ENCODE measurements at places on chromosomes 5 and 9.

GRCh38 chr9:99013550-99013949 lies 69.8 kb downstream of the COL15A1 start:
- DNase-seq: no peak

GRCh38 chr5:145978708-145979107 lies 42.3 kb downstream of the SH3RF2 start:
- DNase-seq: no peak

- no peak for DNase-seq
Observed at GRCh38 chr5:1212881-1213280, 11.5 kb downstream of the SLC6A19 start.

DNA sequence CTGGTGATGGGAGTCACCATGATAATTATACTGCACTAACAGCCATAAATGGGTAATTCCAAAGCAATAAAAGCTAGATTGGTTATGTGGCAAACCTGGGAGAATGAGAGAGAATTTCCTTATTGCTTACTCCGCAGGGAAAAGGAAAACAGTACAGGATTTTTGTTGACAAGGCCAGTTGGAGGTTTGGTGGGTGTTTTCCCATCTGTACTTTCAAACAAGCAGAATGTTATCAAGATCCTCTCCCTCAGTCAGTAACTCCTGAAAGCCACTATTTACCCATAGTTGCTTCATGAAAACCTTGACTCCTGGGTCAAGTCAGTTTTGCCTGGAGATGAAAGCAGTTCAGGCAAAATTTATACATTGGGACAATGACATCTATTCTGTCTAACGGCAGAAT lies 26.4 kb downstream of the IL9 start:
- DNase-seq: no peak

- DNase-seq: no peak
Observed at GRCh38 chr5:132099905-132100304, 26.3 kb downstream of the CSF2 start.

- no peak for DNase-seq
Observed at GRCh38 chr5:52582313-52582712, 205.4 kb upstream of the ITGA1 start.

DNA sequence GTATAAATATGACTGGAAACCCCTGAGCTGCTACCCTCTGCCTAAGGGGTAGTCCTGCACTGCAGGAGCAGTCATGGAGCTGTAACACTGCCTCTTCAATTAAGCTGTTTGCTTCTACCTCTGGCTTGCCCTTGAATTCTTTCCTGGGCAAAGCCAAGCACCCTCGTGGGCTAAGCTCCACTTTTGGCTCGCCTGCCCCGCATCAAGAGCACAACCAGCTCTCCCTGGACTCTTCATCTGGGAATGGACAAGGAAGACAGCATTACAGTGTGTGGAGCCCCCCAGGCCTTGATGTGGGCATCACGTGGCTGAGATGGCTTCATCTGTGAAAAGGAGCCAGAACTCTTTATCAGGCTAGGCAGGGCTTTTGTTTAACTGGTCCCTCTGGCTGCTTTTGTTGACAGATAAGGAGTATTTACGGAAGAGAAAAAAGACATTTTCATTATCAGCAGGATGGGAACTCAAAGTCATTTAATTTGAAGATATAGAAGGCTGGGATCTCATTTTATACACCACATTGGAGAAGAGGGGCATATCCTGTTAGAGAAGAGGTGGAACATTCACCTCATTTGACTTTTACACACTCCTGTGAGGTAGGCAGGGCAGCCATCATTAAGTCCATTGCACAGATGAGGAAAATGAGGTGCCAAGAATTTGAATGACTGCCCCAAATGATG lies 137.8 kb downstream of the SEMA6A start:
- no peak for DNase-seq

- no peak for DNase-seq
Observed at GRCh38 chr5:143148771-143149170, 254.7 kb downstream of the NR3C1 start.

- no peak for DNase-seq
Observed at GRCh38 chr5:40490464-40491111, 189.1 kb upstream of the PTGER4 start.

DNA sequence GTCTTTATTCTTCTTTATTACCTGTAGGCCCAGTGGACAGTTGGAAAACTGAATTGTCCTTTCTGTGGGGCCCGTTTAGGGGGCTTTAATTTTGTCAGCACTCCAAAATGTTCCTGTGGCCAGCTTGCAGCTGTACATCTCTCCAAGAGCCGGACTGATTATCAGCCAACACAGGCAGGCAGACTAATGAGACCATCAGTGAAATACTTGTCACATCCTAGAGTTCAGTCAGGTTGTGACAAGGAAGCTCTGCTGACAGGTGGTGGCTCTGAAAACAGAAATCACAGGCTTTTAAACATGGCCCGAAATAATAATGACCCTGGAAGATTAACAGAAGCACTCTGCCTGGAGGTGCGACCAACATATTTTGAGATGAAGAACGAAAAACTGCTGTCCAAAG lies 47.9 kb downstream of the RNF180 start:
- no peak for DNase-seq

- no peak for DNase-seq
Observed at GRCh38 chr9:68515326-68516017, 25.2 kb downstream of the TMEM252 start.

GRCh38 chr5:137699336-137700281 lies 36.3 kb downstream of the KLHL3 start:
- no peak for DNase-seq

- no peak for DNase-seq
Observed at GRCh38 chr5:129971714-129972113, 67.4 kb downstream of the CHSY3 start.

- no peak for DNase-seq
Observed at GRCh38 chr9:86217076-86217755, 42.2 kb downstream of the C9orf153 start.

DNA sequence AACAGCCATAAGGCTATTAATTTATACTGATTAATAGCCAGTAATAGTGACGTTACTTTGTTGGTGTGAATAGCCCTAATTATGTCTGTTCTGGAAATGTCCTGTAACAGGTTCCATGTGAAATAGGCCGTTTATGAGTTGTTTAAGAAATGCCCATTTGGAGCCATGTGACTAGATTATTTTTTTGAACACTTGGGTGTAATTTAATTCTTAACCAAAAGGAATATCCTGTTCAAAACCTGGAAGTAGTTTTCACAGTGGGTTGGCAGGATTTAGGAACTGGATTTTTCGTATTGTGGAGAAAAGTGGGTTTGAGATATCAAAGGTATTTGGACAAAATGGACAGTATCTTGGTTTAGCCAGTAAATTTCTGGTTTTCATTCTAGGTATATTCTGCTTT lies 1.3 kb downstream of the TENT2 start:
- DNase-seq: no peak

DNA sequence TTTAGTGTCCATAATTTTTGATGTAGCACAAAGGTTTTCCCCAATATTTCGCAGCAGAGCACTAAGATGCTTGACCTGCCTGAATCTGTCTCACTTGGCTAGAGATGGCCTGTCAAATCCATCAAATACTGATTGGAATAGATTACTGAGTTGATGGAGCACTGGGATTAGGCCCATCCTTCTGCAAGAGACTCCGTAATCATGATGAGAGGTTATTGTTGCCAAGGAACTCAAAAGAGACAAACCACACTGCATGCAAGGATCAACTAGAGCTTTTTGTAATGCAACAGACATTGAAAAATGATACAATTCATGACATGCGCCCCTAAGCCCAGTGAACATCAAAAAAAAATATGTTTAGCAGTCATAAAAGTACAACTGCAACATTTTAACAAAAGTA lies 585.3 kb upstream of the GRAMD2B start:
- DNase-seq: no peak

GRCh38 chr5:167104351-167104750 lies 1187.1 kb upstream of the WWC1 start:
- DNase-seq: no peak

DNA sequence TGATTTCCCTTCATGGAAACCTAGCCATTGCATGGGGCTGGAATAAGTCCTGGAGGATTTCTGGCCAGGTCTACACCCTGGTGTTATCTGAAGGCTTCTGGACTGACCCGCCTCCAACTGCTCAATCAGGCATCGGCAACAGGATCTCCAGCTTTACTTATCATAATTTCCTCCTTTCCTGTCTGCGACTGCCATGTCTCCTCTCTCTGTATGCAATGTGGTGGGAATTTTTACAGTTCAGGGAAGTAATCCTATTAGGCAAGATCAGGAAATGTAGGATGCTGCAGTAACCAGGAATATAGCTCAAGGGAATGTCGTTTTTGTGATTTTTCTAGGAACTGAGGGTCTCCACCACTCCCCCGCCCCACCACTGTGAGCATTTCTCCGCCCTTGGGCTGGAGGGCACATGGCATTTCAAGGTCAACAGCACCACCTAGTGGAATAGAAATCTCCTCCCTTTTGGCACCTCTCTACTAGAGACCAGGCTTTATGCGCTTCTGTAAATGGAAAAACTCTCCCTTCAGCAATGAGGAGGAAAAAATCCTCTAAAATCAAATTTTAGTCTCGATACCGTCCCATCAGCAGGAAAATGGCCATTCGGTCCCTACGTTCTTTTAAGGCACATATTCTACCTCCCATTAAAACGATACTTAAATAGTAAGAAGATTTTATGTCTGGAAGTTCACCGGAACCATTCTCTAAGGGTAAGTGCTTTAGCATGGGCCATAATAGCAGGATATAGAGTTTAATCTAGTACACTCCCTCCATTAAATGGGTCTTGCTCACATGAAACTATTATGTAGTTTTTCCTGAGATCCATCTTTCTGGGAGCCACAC lies 93.0 kb downstream of the YTHDC2 start:
- DNase-seq: no peak

DNA sequence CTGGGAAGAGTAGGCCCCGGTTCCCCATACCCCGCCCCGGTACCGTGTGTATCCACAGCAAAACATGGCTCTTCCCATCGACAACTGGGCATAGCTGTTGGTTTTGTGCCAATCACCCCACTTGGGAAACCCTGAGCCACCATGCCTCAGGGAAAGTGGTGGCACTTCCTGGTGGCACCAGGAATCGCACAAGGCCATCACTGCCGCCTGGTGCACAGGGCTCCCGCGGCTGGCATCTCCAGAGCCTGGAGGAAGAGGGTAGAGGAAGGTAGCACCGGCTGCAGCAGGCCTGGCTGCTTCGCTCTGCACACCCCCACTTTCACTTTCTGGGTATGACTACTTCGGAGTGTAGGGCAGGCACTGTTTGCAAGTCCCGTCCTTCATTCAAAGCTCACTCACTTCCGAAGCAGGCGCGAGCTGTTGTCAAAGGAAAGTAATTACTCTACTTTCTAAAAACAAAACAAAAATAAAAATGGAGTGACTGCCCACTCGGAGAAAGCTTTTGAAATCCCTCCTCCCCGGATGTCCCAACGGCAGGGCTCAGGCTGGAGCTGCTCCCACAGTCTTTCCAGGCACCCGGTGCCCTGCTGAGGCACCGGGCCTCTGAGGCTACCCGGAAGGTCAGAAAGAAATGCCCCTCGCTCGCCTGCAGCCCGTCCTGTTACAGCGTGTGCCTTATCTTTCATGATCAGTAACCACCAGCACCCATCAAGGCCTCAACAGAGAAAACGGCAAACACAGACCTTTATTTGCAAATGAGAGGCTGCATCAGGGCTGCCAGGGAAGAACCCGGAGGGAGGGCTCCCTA lies 2.0 kb downstream of the BRD3 start:
- DNase-seq: peak; percentile 37

DNA sequence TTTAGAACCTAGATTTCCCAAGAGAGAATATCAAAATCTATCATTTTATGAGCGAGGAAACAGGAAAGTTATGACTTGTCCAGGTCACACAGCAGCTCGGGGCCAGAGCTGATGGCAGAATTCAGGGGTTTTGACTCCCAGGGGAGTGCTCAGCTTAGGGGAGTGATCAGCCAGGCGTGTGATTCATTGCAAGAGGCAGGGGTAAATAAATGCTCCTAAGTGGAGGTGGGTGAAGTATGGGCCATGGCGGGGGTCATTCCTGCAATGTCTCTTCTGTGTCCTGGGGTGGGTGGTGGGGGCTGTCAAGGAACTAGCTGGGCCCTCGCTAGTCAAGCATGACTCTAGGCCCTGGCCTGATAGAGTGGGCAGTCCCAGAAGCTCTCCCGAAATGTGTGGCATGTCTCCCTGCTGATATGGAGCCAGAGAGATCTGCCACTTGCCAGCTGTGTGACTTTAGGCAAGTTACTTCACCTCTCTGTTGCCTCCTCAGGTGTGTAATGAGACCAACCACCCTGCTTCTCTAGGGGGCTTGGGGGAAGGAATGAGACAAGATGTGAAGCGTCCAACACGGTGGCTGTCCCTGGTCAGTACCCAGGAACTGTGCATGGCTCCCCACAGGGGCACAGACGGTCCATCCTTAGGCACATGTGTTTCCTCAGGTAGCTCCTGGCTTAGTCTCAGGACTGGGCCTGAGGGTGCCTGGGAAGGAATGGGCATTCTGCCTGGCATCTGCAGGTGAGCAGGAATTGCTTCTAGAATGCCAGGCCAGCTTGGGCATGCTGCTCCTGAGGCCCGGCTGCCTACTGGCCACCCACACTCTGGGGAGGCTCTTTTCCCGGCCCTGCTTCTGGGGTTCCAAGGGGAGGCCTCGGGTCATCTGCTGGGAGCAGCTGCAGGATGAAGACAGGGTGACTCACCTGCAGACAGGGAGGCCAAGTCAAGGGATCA lies 36.5 kb upstream of the SH3PXD2B start:
- no peak for DNase-seq

DNA sequence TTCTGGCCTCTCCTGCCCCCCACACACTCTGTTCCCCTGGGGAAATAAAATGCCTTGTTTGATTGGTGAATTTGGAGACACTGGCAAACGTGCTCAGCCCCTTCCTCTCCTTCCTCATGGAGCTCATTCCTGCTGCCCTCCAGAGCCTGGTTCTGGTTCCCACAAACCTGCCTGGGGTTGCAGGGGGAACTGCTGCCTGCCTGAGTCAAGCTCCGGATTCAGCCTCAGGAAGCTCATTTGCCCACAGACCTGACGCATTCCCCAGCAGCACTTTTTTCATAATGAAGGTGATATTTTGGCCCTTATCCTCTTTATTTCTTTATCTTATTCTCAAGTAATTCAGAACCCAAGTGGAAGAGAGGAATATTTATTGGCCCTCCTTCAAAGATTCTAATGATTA lies 140.5 kb downstream of the TTLL11 start:
- DNase-seq: no peak

DNA sequence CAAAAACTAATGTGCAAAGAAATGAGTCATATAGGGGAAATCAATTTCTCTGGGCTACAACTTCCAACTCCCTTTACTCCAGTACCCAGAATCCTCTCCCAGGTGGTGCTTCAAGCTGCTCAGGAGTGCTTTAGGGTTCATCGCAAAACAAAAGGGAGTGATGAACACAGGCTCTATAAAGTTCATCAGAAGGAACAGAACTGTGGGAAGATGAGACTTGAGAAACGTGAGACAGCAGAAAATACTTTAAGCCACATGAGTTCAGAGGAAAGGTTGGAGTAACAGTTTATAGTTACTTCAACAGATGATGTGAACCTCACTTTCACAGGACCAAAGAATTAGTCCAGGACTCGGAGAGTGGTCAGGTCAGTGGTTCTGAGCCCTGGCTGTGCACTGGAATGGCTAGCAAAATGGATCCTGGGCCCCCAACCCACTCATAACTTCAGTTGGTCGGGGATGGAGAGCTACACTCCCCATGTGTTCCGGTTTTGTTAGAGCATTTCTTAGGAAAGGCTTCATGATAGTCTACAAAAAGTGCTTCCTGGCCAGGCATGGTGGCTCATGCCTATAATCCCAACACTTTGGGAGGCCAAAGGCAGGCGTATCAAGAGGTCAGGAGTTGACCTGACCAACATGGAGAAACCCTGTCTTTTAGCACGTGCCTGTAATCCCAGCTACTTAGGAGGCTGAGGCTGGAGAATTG lies 4.3 kb downstream of the RPL12 start:
- DNase-seq: no peak

- DNase-seq: no peak
Observed at GRCh38 chr9:37451628-37452027, 13.6 kb downstream of the ZBTB5 start.

Measured in stimulated activated CD8-positive, alpha-beta memory T cell treated with anti-CD3 and anti-CD28 coated beads, Interleukin-2, amount 100 ng/mL, for 48 hours (primary cell).